ENCODE measurements at places on chromosomes 1 and 21. TPM values are rescaled to one million over a fixed set of nuclear protein-coding genes. Genes with fewer than 3 reads are reported as not detected.

The TIAM1 gene
- total RNA-seq: 45.5 TPM

The LCK gene
- 7.5 TPM for total RNA-seq

The ANKRD65 gene
- 22.3 TPM for total RNA-seq

The RNU1-4 gene
- 6,803 TPM for total RNA-seq

The VHLL gene
- not detected for total RNA-seq

- no peak for DNase-seq
- no peaks in the 10 kb centered on the region for H3K36me3 ChIP-seq
- H3K4me1 ChIP-seq: peaks cover 11% of the 10 kb centered on the region
- no peak overlapping the region for H3K4me3 ChIP-seq
These were observed 149.1 kb downstream of the FCRL5 start for GRCh38 chr1:157403203-157403602.

DNA sequence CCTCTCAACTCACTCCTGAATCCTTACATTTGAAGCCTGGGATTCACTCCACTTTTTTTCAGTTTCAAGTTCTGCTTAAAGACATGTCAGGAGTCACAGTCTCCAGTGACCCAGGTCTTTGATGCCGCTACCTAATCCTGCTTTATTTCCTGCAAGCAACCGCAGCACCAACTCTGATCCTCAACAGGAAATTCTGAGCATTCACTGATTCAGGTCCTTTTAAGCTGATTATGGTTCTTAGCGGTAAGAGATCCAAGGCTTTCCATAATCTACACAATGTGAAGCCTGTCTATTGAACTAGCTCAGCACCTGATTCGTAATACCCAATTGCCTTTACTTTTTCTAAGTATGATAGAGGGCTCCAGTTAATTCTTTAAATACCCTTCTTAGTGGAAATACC, 43.7 kb upstream of the PIGC start:
- H3K4me3 ChIP-seq: no peak overlapping the region
- H3K27ac ChIP-seq: no peak overlapping the region
- H3K36me3 ChIP-seq: no peaks in the 10 kb centered on the region
- peaks cover 4% of the 10 kb centered on the region for H3K27me3 ChIP-seq
- H3K4me1 ChIP-seq: no peaks in the 10 kb centered on the region
- no peak for DNase-seq

GRCh38 chr1:200022239-200022804, 5.2 kb upstream of the NR5A2 start:
- H3K27ac ChIP-seq: no peak overlapping the region
- no peaks in the 10 kb centered on the region for H3K4me1 ChIP-seq

DNA sequence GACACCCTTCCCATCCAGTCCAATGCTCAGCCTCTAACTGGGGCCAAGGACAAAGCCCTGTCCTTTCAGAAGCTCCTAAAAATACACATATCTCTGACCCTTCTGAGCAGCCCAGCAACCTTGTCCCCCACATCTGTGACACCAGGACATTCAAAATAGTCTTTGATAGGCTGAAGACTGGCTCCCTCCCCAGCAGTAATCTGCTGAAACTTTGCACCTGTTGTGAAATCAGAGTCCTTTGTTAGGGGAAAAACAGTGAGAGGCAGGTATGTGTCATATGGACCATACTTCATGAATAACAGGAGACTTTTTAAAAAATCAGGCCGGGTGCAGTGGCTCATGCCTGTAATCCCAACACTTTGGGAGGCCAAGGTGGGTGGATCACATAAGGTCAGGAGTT, 82.4 kb upstream of the VAMP3 start:
- H3K4me3 ChIP-seq: no peak overlapping the region
- H3K36me3 ChIP-seq: no peaks in the 10 kb centered on the region
- no peaks in the 10 kb centered on the region for H3K27me3 ChIP-seq
- H3K4me1 ChIP-seq: no peaks in the 10 kb centered on the region
- H3K27ac ChIP-seq: no peak overlapping the region
- DNase-seq: no peak

DNA sequence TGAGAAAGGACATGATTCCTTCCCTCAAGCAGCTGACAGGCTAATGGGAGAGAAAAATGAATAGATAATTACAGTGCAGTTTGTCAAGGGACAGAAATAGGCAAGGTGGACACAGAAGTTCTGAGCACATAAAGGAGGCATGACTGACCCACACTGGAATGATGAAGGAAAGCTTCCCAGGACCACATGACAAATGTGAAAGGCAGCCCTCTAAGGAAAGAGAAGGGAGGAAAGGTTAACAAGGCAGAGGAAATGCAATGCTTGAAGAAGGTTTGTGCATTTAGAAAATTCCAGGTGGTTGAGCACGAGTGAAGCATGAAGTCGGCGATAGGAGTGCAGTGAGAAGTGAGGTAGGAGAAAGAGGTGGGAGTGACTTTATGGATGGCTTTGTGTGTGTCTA, 37.4 kb downstream of the LAMC2 start:
- no peak overlapping the region for H3K4me3 ChIP-seq
- H3K27me3 ChIP-seq: no peaks in the 10 kb centered on the region
- peaks cover 8% of the 10 kb centered on the region for H3K4me1 ChIP-seq
- DNase-seq: no peak

DNA sequence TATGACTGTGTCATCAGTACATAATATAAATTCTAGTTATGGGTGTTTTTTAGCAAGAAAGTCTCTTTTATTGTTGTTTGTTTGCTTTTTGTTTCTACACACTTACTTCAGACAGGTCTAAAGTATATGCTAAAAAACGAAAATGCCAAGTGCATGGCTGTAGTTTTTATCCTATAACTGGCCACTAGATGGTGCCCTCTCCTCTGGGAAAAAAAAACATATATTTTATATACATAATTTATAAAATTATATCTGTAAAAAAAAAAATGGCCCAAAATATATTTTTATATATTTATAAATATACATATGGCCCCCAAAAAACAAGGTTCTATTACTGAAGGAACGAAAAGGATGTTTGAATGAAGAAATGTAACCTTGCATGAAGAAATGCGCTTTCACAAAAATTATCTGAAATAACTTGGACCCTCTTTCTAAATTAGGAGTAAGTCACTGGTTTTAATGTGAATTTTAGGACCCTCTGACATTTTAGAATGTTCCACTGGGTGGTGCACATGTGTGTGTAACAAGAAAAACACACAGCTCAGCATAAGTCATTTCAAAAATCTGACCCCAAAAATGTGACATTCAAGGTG, 93.5 kb downstream of the TTLL7 start:
- no peaks in the 10 kb centered on the region for H3K4me1 ChIP-seq
- no peak overlapping the region for H3K4me3 ChIP-seq
- H3K27me3 ChIP-seq: no peaks in the 10 kb centered on the region
- no peaks in the 10 kb centered on the region for H3K36me3 ChIP-seq
- no peak overlapping the region for H3K27ac ChIP-seq

DNA sequence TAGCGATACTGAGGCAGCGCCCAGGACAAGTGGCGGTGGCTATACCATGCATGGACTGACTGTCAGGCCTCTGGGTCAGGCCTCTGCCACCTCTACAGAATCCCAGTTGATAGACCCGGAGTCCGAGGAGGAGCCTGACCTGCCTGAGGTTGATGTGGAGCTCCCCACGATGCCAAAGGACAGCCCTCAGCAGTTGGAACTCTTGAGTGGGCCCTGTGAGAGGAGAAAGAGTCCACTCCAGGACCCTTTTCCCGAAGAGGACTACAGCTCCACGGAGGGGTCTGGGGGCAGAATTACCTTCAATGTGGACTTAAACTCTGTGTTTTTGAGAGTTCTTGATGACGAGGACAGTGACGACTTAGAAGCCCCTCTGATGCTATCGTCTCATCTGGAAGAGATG, 3.2 kb upstream of the IL10RB start:
- no peak overlapping the region for H3K27ac ChIP-seq
- H3K4me1 ChIP-seq: peaks cover 44% of the 10 kb centered on the region
- no peak for DNase-seq
- H3K36me3 ChIP-seq: peaks cover 34% of the 10 kb centered on the region
- H3K27me3 ChIP-seq: no peaks in the 10 kb centered on the region

- DNase-seq: no peak
- H3K27me3 ChIP-seq: no peaks in the 10 kb centered on the region
- peaks cover 21% of the 10 kb centered on the region for H3K4me1 ChIP-seq
These were observed 111.0 kb downstream of the GDAP2 start for GRCh38 chr1:117818456-117818855.

DNA sequence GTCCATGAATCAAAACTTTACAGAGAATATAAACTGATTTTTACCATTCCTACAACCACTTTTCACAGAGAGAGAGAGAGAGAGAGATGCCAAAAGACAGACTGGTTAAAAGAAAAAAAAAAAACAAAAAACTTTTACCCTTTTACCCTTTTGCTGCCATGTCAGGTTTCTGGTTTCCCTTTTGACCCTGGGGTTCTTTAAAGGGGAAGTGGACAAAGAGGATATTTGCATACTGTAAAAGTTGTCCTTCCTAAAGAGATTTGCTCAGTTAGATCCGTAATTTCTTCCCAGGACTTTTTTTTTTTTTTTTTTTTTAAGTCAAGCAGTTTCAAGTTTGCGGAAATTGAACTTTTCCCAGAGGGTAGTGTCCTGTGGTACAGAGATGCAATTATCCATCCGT, 287.8 kb upstream of the RGS18 start:
- DNase-seq: no peak
- no peaks in the 10 kb centered on the region for H3K36me3 ChIP-seq
- H3K27me3 ChIP-seq: no peaks in the 10 kb centered on the region
- no peak overlapping the region for H3K27ac ChIP-seq
- H3K4me3 ChIP-seq: no peak overlapping the region

GRCh38 chr21:24716281-24716918, 890.9 kb downstream of the MRPL39 start:
- no peak overlapping the region for H3K27ac ChIP-seq
- H3K36me3 ChIP-seq: no peaks in the 10 kb centered on the region
- no peaks in the 10 kb centered on the region for H3K27me3 ChIP-seq
- H3K4me1 ChIP-seq: no peaks in the 10 kb centered on the region

DNA sequence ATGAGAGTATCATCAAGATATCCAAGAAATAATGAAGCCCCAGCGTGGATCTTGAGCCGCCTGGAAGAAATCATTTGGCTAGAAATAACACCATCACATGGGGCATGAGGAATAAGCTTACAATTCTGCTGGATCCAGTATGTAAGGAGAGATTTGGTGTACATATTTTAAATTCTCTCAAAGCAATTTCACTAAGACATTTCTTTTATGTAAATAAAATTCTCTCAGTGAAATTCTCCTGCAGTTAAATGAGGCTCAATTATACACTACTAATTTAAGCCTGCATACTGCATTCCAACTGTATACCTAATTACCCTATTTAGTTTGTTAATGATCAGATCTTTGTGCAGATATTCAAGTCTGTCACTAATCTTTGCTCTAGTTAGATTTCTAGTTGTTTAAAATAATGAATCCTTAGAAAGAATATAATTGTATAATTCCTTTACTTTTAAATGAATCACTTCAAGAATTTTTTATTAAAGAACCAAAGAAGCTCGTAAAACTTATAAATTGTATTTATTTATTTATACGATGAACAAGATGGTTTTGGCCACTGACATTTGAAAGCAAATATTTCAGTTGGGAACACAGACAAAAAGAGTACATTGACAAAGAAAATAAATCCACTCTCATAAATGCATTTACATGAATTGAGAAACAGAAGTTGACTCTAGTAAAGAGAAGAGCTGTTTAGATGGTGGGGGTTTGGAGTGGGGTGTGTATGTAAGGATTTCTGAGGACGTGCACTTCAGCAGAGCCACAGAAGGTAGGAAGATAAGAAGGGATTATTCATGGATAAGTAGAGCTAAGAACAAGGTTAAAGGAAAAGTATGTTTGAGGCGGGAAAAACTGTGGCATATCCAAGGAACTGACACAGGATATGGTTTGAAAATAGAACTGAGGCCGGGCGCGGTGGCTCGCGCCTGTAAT, 466.8 kb downstream of the DSCAM start:
- no peaks in the 10 kb centered on the region for H3K36me3 ChIP-seq
- no peaks in the 10 kb centered on the region for H3K4me1 ChIP-seq
- no peak for DNase-seq

- H3K27ac ChIP-seq: peak within 1 kb of the TSS; percentile 97
- H3K4me1 ChIP-seq: peaks cover 8% of the 10 kb centered on the region
- H3K27me3 ChIP-seq: peaks cover 20% of the 10 kb centered on the region
- DNase-seq: peak; percentile 100
- H3K4me3 ChIP-seq: peak within 1 kb of the TSS; percentile 69
These were observed at the start of gene LRIF1 for GRCh38 chr1:110963691-110964454. TSS of gene LRIF1 (minus strand) at chr1:110963922. CDS start at chr1:110963688, 234 bp downstream.

- H3K36me3 ChIP-seq: no peaks in the 10 kb centered on the region
- no peak overlapping the region for H3K4me3 ChIP-seq
- H3K4me1 ChIP-seq: no peaks in the 10 kb centered on the region
- H3K27ac ChIP-seq: no peak overlapping the region
These were observed 276.2 kb downstream of the KCNH1 start for GRCh38 chr1:210857705-210858104.

Data from lower lobe of right lung (tissue), 2 donors.